ENCODE measurements at places on chromosomes 12 and 14. TPM values are rescaled to one million over a fixed set of nuclear protein-coding genes. Genes with fewer than 3 reads are reported as not detected.

LYSET gene
- total RNA-seq: 8.3 TPM

GRCh38 chr14:64324895-64325294 lies 30.7 kb upstream of the ESR2 start:
- H3K4me1 ChIP-seq: no peaks in the 10 kb centered on the region
- no peak overlapping the region for H3K27ac ChIP-seq
- H3K36me3 ChIP-seq: no peaks in the 10 kb centered on the region
- no peak overlapping the region for H3K4me3 ChIP-seq

GRCh38 chr12:4168036-4168435 lies 105.5 kb upstream of the CCND2 start:
- no peaks in the 10 kb centered on the region for H3K27me3 ChIP-seq
- DNase-seq: no peak
- no peak overlapping the region for H3K27ac ChIP-seq

DNA sequence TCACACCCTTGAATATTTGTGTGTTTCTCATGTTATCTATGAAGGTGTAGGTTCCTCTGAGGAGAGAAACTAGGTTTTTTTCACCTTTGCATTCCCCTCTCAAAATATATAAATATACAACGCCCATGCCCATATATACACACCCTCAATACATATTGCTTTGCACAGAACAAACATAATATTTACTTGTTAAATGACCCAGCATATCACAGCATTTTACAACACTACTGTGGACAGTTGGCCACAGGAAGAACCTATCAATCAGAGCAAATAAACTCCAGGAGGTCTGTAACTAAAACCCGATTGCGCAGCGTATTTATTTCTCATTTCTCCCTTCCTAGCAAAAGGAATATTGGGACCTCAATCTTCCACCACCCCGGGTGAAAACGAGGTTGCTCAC lies 196.0 kb downstream of the SLC5A8 start:
- H3K27me3 ChIP-seq: no peaks in the 10 kb centered on the region
- H3K27ac ChIP-seq: no peak overlapping the region
- DNase-seq: no peak
- no peak overlapping the region for H3K4me3 ChIP-seq
- no peaks in the 10 kb centered on the region for H3K4me1 ChIP-seq
- H3K36me3 ChIP-seq: no peaks in the 10 kb centered on the region

- H3K4me3 ChIP-seq: no peak overlapping the region
- H3K36me3 ChIP-seq: no peaks in the 10 kb centered on the region
- DNase-seq: no peak
- no peak overlapping the region for H3K27ac ChIP-seq
- H3K4me1 ChIP-seq: no peaks in the 10 kb centered on the region
Observed at GRCh38 chr14:63508033-63508432, 35.1 kb downstream of the PPP2R5E start.

DNA sequence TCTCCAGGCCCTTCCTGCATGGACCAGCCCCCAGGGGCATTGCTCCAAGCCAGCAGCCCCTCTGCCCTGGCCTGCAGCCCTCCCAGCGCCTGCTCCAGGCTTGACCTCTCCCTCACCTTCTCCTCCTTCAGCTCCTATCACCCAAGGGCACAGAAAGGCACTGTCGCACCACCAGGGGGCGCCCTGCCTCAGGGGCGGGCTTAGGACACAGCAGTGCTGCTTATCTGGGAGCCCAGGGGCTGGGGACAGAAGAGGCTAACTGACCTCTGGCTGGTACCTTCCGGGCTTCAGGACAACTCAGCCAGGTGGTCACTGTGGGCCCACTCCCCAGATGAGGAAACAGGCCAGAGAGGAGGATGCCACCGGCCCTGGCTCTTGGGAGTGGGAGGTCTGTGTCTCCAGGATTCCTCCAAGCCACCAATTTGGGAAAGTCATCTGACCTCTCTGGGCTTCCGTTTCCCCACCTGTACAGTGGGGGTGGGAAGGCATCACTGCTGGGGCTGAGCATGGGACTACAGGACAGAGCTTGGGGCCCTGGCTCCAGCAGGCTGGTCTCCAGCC lies 25.3 kb upstream of the GPR132 start:
- no peak overlapping the region for H3K4me3 ChIP-seq
- H3K4me1 ChIP-seq: peaks cover 8% of the 10 kb centered on the region
- H3K27me3 ChIP-seq: no peaks in the 10 kb centered on the region
- DNase-seq: peak; percentile 93
- H3K36me3 ChIP-seq: no peaks in the 10 kb centered on the region

GRCh38 chr12:101759396-101760047 lies 20.3 kb upstream of the SYCP3 start:
- no peak overlapping the region for H3K4me3 ChIP-seq
- H3K27me3 ChIP-seq: no peaks in the 10 kb centered on the region
- H3K36me3 ChIP-seq: no peaks in the 10 kb centered on the region
- peak; percentile 62 for DNase-seq
- no peak overlapping the region for H3K27ac ChIP-seq

GRCh38 chr12:63228853-63229252 lies 77.9 kb upstream of the AVPR1A start:
- no peak overlapping the region for H3K4me3 ChIP-seq
- H3K27ac ChIP-seq: no peak overlapping the region
- no peak for DNase-seq
- H3K36me3 ChIP-seq: no peaks in the 10 kb centered on the region
- no peaks in the 10 kb centered on the region for H3K27me3 ChIP-seq

SSPN gene
- 3.9 TPM for total RNA-seq

NXPH4 gene
- total RNA-seq: not detected

KRT75 gene
- not detected for total RNA-seq

OR4E2 gene
- total RNA-seq: not detected

DNA sequence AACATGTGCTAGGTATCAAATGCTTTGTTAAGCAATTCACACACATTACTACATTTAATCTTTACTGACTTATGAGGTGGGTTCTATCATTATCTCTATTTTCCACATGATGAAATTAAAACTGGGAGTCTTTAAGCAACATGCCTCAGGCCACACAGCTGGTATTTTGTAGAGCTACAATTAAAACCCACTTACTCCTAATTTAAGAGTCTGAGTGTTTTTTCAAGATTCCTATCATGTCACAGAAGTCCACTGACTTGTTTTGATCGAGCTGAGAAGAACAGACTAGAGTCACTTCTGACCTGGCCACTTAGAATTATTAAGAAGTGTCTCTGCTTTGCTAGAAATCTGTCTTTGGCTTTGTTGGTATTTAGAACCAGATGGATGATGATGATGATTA lies 670.7 kb downstream of the NRXN3 start:
- H3K27me3 ChIP-seq: no peaks in the 10 kb centered on the region
- H3K4me1 ChIP-seq: no peaks in the 10 kb centered on the region
- H3K27ac ChIP-seq: no peak overlapping the region
- no peak for DNase-seq
- H3K4me3 ChIP-seq: no peak overlapping the region

STAT2 gene
- total RNA-seq: 355 TPM

DHRS4L2 gene
- 32.7 TPM for total RNA-seq

GRCh38 chr12:2332947-2333346 lies 280.2 kb downstream of the CACNA1C start:
- no peak overlapping the region for H3K4me3 ChIP-seq
- H3K36me3 ChIP-seq: no peaks in the 10 kb centered on the region
- DNase-seq: no peak
- H3K27ac ChIP-seq: no peak overlapping the region
- H3K27me3 ChIP-seq: no peaks in the 10 kb centered on the region
- H3K4me1 ChIP-seq: no peaks in the 10 kb centered on the region

- no peaks in the 10 kb centered on the region for H3K36me3 ChIP-seq
- no peak overlapping the region for H3K4me3 ChIP-seq
- DNase-seq: peak; percentile 52
- no peaks in the 10 kb centered on the region for H3K4me1 ChIP-seq
Observed at GRCh38 chr12:102702447-102703114, 214.5 kb downstream of the PAH start.

- H3K27ac ChIP-seq: no peak overlapping the region
- DNase-seq: no peak
- H3K4me1 ChIP-seq: no peaks in the 10 kb centered on the region
- no peak overlapping the region for H3K4me3 ChIP-seq
- H3K27me3 ChIP-seq: no peaks in the 10 kb centered on the region
Observed at GRCh38 chr12:83388551-83388950, 701.8 kb downstream of the TMTC2 start.

- H3K36me3 ChIP-seq: no peaks in the 10 kb centered on the region
- no peaks in the 10 kb centered on the region for H3K27me3 ChIP-seq
- no peak overlapping the region for H3K4me3 ChIP-seq
- no peaks in the 10 kb centered on the region for H3K4me1 ChIP-seq
- no peak for DNase-seq
Observed at GRCh38 chr12:104109446-104110271, 28.4 kb downstream of the NFYB start.

DNA sequence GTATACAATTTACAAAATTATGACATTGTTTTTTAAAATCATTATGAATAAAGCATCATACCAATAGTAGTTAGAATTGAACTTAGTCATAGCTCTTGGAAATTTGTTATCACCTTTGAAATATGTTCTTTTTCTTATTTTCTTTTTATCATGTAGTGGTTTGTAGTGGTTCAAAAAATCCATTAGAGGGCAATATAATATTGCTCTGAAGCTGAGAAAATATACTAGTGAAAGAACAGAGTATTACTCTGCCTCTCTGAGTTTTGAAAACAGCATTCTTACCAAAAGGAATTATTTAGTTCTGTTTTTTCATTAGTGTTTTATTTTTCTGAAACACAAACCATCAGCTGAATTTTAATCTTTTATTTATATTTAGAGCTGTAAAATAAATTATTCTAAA lies 76.2 kb downstream of the PDZRN4 start:
- H3K27ac ChIP-seq: no peak overlapping the region
- no peaks in the 10 kb centered on the region for H3K4me1 ChIP-seq
- no peak overlapping the region for H3K4me3 ChIP-seq
- H3K27me3 ChIP-seq: no peaks in the 10 kb centered on the region

DEPDC4 gene
- 2.0 TPM for total RNA-seq

TRPV4 gene
- total RNA-seq: not detected

DNA sequence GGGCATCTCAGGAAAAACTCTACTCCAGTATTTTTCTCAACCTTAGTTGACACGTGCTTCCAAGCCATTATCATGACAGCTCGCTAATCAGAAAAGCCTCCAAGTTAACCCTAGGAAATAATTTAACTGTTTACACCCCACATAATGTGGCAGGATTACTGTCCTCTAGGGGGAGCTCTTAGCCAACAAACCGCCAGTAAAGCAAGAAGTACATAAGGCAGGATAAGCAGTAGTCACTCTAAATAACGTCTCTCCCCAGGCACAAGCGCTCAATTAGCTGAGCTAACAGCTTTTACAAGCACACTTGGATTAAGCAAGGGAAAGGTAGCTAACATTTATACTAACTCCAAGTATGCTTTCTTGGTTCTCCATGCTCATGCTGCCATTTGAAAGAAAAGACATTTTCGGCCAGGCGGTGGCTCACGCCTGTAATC lies 22.8 kb downstream of the APOBEC1 start:
- no peak overlapping the region for H3K4me3 ChIP-seq
- no peak overlapping the region for H3K27ac ChIP-seq
- no peak for DNase-seq
- no peaks in the 10 kb centered on the region for H3K36me3 ChIP-seq
- H3K27me3 ChIP-seq: no peaks in the 10 kb centered on the region
- no peaks in the 10 kb centered on the region for H3K4me1 ChIP-seq

DNA sequence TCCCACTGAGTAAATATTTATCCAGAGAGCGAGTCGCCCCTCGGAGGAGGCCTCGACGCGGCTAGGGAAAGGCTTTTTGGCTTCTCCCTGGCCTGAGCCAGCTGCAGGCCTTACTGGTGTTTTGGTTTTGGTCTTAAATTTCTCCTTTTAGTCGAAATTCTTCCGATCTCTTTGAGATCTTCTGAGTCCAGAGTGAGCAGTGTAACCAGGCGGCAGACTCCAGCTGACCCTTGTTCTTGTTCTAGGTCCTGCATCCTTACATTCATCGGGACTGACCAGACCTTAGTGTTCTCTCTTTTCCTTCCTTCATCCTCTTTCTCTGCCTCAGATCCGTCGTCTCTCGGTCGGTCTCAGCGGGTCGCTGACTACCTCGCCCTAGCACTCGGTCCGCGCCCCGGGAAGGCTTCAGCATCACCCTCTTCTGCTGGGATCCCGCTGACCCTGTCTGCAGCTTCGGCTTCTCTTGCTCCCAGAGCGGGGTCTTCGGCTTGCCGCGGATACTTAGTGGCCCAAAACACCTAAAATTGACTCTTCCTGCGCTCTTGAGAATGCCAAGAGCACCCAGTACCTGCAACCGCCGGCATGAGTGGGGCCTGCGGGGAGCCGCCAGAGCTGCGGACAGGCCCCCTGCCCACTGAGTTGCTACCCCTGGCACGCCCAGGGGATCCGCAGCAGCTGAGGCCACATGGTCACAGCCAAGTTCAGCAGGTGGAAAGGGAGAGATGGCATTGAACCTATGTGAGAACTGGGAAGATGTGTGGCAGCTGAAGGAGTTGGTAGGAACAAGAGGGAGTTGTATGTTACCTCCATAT lies 2.4 kb upstream of the PAX9 start:
- H3K4me1 ChIP-seq: no peaks in the 10 kb centered on the region
- no peak for DNase-seq
- H3K27me3 ChIP-seq: peaks cover 89% of the 10 kb centered on the region
- no peaks in the 10 kb centered on the region for H3K36me3 ChIP-seq
- H3K4me3 ChIP-seq: no peak overlapping the region
- H3K27ac ChIP-seq: no peak overlapping the region

DNA sequence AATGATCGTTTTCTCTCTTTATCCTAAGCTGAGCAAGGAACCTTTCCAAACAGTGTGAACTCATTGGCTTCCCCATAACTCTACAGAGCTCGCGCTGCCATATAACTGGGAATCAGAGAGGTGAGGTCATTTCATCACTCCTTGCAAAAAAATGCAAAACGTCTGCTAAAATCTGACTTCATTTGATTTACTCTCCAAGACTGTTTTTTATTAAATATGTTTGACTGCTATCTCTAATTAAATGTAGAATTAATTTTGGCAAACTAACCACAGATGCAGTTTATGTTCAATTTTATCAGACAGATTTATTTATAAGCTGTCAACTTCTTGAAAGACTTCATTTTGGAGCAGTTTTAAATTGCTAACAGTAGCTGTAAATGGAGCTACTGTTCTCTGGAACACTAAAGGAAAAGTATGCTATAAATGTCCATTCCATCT lies 131.6 kb upstream of the SOX5 start:
- H3K27ac ChIP-seq: no peak overlapping the region
- no peaks in the 10 kb centered on the region for H3K27me3 ChIP-seq
- no peak for DNase-seq
- H3K4me3 ChIP-seq: no peak overlapping the region

GRCh38 chr14:30227876-30228275 lies 300.2 kb upstream of the PRKD1 start:
- H3K27me3 ChIP-seq: no peaks in the 10 kb centered on the region
- DNase-seq: no peak
- H3K27ac ChIP-seq: no peak overlapping the region
- no peaks in the 10 kb centered on the region for H3K4me1 ChIP-seq
- no peak overlapping the region for H3K4me3 ChIP-seq

GRCh38 chr12:95102916-95103671 lies 29.7 kb upstream of the NR2C1 start:
- H3K27ac ChIP-seq: peak overlapping the region; percentile 9

All from Peyer's patch (tissue), 4 donors.